Spinal cord (tissue), 10 donors: ENCODE measurements at places on chromosomes 1 and 21.

GRCh38 chr1:70745199-70745598 is 302.4 kb downstream of the PTGER3 start:
- no peak for DNase-seq

GRCh38 chr1:201662646-201663045 is 123.7 kb downstream of the NAV1 start:
- no peak for DNase-seq

GRCh38 chr1:63718541-63718970 is 55.3 kb upstream of the ROR1 start:
- no peak for DNase-seq

GRCh38 chr1:200873116-200873670 is 412 bp downstream of the GPR25 start:
- DNase-seq: no peak

GRCh38 chr1:176602388-176603004 is 139.5 kb downstream of the PAPPA2 start:
- no peak for DNase-seq

GRCh38 chr1:186904361-186904760 is 75.6 kb downstream of the PLA2G4A start:
- no peak for DNase-seq
